HCT116 (cell line): ENCODE measurements at places on chromosomes 3 and 15. TPM values are rescaled to one million over a fixed set of nuclear protein-coding genes. Genes with fewer than 3 reads are reported as not detected.

GRCh38 chr3:165185707-165186327 is 10.4 kb downstream of the SLITRK3 start:
- peak; percentile 67 for DNase-seq

DNA sequence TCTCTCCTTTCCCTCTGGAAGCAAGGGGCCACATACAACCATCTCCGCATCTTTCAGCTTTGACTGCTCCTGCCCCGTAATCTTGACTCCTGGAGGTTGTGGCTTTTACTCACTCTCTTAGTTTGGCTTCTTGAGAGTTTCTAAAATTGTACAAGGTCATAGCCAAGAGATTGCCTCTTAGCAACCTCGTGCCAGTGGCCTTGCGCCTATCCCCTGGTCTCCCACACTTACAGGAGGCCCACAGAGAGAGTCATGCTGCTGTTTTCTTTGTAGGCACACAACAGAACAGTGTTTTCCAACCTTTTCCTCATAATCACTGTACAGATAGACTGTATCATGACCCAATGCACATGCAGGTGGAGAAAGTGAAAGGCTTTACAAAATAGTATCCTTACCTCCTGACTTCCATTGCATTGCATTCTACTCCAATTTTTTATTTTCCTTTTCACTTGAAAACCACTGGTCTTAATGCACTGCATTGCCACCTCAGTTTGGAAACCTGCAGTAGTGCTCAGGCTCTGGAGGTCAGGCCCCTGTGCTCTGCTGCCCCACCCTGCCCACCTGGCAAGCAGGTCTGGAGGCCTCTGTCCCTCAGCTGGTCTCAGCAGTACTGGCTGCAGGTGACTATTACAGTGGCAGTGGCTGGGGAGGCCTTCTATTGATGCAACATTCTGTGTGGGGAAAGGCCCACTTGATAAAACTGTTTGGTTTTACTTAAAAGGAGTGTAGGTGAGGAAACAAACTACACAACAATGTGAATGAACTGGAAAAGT is 156.2 kb downstream of the DNAJB8 start:
- DNase-seq = no peak

DNA sequence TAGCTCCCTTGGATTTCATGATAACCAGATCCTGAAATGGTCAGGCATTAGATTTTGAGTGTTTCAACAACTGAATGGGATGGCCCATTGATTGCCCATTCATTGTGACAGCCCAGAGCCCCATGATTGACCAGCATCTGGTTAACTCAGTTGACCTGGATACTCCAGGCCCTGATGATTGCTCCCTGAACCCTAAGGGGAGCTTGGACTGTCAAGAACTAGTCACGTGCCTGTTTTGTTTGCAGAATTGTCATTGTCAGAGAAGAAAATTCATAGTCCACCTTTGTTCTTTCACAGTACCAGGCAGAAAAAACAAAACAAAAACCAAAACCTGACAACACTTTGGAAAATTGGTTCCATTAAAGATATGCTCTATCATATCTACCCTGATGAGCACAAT is 241.3 kb upstream of the ONECUT1 start:
- no peak for DNase-seq

Gene TMEM207
- not detected for total RNA-seq

Gene TAMM41
- 17.9 TPM for total RNA-seq

Gene MAP3K13
- total RNA-seq = 21.0 TPM

Gene FILIP1L
- 0.17 TPM for total RNA-seq
